Tibial nerve (tissue), 4 donors: ENCODE measurements at places on chromosomes 1 and 21.

DNA sequence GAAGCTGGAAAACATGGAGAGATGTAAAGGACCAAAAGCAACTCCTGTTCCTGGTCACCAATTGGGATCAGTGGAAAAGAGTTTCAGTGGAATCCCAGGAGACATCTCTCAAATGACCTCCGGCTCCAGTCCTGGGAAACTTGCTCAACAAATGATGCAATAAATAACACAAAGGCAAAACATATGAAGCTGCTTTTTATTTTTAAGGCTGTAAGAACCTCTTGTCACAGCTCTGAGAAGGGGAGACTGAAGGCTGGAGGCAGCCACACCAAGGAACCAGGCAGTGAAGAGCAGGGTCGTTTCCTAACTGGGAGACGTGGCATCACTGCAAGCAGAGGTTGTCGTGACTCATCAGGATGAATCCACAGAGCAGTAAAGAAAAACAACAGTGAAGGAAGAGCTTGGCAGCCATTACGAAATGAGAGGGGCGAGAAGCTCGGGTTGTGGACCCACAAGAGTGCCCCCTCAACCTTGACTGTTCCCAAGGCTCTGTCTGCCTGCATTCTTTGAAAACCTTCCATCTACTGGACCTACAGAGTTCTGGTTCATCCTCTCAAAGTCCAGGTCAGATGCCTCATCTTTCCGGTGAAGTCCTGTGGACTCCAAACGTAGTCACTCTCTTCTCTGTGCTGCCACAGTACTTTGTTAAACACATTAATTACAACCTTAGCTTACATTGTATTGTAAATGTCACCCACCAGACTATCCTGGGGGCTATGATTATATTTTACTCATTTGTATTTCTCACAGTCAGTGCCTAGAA lies 32.1 kb downstream of the JAK1 start:
- DNase-seq, result peak; percentile 48

GRCh38 chr1:159009287-159009686 lies 420 bp upstream of the IFI16 start:
- DNase-seq, result no peak

- DNase-seq, result no peak
These were observed 193.9 kb downstream of the LTN1 start for GRCh38 chr21:28798798-28799197.

GRCh38 chr21:27083144-27083543 lies 116.3 kb upstream of the ADAMTS5 start:
- DNase-seq, result no peak

DNA sequence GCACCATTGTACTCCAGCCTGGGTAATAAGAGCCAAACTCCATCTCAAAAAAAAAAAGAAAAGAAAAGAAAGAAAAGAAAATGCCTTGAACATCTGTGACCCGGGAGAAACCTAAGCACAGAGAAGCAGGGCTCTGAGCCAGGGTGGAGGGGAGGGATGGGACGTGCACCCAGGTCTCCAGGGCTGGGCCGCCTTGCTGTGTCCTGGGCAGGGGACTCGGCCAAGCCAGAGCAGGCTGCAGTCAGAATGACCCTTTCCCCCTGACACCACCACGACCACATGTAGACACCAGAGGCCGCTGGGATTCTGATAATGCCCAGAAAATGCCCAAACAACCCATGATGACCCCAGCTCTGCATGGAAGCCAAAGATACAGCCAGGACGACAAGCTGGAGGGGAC lies 17.8 kb downstream of the CHD5 start:
- DNase-seq, result no peak

GRCh38 chr1:35290452-35290851 lies 21.9 kb downstream of the ZMYM4 start:
- DNase-seq, result no peak

GRCh38 chr1:39613250-39613649 lies 26.2 kb downstream of the HEYL start:
- DNase-seq, result no peak

GRCh38 chr1:36851595-36851994 lies 182.7 kb downstream of the GRIK3 start:
- no peak for DNase-seq

GRCh38 chr1:39683591-39684312 lies 7.5 kb downstream of the HPCAL4 start:
- DNase-seq, result peak; percentile 12

DNA sequence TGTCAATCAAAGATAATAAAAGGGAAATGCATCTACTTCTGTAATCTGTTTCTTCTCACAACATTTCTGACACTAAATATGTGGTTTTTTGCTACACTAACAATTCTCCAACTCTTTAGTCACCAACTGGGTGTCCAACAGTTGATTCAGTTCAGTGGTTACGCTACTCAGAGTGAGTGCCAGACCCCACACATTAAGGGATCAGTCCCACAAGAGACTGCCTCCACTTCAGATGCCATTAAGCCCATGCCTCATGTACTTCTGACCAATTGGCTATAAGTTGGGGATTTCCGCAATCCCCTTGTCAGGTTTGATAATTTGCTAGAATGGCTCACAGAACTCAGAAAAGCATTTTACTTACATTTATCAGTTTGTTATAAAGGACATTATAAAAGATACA lies 28.4 kb downstream of the RNF2 start:
- DNase-seq, result no peak

DNA sequence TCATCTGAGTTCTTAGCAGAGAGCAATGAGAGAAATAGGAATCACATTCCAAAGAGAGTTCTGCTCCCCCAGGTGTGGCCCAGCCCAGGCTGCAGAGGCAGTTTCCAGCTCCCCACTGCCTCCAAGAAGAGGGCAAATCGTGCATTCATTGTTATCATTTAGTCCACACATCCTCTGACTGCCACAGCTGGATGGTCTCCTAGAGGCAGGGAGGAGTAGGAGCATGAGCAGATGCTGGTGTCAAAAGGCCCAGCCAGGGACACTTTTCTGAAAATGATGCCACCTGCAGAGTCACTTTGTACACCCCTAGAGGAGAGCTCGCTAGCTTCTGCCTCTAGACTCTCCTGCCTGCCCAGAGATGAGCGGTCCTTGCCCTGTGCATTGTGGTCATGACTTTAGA lies 33.6 kb upstream of the GNPAT start:
- no peak for DNase-seq

GRCh38 chr21:37671381-37671780 lies 244.9 kb downstream of the KCNJ6 start:
- DNase-seq, result no peak

GRCh38 chr1:39142401-39143060 lies 62.0 kb upstream of the MACF1 start:
- DNase-seq, result no peak

DNA sequence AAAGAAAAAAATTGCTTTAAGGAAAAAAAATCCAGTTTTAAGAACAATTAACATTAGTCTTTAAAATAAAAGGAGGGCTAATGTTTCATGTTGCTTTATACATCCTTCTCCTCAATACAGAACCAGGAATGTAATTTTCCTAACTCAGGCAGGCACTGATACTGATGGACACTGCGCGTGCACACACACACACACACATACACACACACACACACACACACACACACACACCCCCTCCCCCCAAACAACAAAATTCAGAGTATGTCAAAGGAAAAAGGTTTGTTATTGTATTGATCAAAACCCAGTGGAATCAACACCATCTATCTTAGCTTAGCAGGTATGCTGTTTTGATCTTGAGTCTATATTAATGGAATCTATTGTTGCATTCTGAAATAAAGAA lies 31.6 kb downstream of the PTP4A2 start:
- DNase-seq, result no peak

DNA sequence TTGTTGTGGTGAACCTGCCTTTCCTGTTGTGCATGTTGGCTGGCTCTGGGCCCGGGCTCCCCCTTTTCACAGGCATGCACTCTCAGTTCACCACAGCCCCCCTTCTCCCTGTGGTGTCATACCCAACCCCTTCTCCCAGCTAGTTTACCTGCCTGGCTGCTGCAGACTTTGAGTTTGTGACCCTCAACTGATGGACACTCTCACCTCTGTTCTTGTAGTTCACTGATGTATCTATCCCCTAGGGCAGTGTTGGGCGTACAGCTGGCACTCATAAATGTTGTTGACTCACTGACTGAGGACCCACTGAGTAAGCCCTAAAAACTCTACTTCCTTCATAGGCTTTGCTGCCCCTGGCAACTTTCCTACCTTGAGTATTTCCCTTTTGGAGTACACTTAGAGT lies 54.9 kb downstream of the WDR64 start:
- DNase-seq, result no peak

DNA sequence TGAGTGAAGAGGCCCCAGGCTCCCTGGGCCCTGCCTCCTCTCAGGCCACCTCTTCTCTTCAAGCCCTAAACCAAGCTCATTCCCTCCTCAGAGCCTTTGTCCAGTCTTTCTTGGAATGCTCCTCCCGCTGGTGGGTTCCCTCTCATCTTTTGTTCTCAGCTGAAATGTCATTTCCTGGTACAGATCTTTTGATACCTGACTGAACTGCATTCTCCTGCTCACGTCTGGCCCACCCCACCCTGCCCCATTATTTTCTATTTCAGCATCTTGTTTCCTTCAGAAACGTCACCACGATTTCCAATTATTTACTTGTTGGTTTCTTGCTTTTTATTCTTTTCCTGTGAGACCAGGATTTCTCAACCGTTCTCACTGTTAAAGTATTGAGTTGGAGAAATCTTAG lies 16.4 kb downstream of the LAMB3 start:
- no peak for DNase-seq

DNA sequence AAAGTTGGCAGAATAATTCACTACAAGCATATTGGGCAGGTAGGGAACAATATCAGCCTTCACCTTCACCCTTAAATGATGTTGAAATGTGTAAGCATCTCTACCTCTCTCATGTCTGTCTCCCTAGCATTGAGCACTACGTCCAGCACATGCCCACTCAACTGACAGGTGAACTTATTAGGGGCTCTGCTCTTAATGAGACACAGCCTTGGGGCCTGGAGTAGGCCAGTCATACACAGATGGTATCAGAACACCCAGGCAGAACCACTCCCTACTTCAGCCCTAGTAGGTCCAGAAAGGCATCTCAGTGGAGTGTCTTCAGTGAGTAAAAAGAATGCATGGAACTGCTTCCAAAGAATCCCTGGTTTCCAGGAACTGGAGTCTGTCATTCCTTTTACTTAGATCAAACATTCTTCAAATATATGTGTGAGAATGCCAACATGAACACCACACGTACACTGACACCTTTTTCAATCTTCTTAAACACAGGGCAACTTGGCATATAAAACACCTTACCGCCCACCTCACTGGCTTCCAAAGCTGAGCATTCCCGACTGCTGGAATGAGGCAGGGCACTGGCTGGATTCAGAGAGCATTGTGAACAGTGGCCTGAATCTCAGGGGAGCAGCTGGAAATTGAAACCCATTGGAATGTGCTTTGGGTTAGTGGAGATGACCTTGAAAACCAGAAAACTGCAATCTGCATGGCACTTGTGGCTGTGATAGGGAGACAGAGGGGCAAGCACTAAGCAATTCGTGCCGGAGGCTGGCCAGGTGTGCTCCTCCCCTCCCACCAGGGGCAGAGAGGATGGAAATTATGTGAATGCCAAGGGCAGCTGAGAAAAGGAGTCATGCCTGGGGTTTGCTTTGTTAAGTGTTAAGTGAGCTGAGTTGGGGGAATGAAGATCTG lies 24.2 kb upstream of the HSD3B1 start:
- no peak for DNase-seq

DNA sequence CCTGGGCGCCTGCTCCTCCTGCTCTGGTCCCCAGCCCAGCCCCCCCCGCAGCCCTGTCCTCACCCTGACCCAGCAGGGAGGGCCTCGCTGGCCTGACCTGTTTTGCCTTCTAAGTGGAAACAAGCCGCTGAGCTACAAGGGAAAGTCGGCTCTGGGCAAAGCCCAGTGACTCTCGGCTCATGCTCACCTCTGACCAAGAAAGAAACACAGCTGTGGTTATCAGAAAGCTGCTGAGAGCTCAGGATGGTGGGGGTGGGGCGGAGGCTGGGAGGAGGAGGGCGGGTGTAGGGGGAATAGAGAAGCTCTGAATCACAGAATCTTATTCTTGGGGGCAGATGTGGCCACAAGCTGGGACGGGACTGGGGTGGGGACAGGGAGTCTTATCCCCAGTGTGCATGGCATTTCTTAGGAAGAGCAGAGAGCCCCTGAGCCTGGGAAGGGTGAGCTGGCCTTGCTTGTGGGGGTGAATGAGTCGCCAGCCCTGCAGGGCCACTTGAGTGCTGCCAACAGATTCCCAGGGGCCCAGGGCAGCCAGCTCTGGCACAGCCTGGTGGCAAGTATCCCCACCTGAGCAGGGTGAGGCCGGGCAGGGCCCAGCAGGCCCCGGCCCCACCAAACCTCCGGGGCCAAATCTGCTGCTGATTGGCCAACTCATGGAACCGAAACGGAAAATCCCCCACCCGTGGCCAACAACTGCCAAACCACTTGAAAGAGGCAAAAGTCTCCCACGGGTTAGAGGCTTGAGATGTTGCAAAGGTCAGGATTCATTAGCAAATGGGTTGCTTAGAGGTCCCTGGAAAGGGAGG lies 120.6 kb downstream of the SPSB1 start:
- peak; percentile 59 for DNase-seq

- DNase-seq, result peak; percentile 29
These were observed 396.0 kb upstream of the USP24 start for GRCh38 chr1:55611123-55611522.

- no peak for DNase-seq
These were observed 4.9 kb upstream of the ATP2B4 start for GRCh38 chr1:203621559-203622262.

DNA sequence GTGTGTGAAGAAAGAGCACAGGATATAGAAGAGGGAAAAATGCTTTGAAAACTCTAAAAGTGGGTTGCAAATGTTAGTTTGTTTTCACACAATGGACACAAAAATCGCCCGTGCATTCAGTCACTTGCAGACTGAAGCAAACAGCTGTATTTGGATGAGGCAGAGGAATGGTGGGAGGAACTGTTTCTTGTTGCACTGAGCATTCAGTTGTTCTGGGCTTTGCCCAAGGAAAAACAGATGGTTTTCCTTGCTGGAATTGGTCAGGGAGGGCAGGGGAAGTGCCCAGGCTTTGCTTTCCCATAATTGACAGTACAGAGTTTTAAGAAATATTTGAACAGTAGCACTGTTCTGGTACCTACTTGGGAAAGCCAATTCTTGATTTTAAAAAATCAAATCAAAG lies 19.5 kb upstream of the WARS2 start:
- no peak for DNase-seq
